NCI-H748 treated with DMSO at 0.1 percent for 48 hours (cell line): ENCODE measurements at places on chromosomes 2 and 18.

DNA sequence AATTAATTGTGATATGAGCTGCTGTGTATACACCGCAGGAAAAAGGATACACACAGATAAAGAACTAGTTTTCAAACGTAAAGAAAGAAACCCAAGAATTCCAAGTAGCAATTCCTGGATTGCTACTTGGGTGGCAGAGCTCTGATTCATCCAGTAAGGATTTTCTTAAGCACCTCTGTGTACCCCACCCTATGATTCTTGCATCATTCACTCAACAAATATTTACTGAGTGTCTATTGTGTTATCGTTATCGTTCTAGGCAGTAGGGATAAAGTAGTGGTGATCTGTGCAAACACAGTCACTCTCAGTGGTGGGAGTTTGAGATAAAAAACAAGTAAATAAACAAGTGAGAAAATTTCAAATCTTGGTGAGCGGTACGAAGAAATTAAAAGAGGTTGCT is 4.9 kb upstream of the TMEM200C start:
- peak; percentile 11 for DNase-seq

DNA sequence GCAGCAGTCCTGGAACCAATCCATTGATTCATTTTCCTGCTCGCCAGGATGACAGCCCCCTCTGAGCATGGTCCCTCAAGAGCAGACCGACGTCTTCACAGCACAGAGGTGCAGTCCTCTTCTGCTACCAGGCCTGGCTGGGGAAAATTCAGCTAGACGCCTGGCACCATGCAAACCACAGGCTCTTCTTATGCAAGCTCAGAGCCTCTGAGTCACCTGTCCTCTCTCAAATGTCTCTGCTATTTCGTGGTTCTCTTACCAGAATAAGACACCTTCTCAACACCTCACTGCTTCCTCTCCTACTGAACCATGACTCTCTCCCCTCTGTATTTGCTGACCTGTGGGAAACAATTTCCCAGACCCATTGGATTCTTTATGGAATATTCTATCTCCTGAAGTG is 79.8 kb upstream of the CYRIA start:
- no peak for DNase-seq

- no peak for DNase-seq
Observed at GRCh38 chr2:68771211-68771751, 36.7 kb downstream of the ARHGAP25 start.

GRCh38 chr2:170685591-170685990 is 29.5 kb upstream of the SP5 start:
- DNase-seq = no peak

DNA sequence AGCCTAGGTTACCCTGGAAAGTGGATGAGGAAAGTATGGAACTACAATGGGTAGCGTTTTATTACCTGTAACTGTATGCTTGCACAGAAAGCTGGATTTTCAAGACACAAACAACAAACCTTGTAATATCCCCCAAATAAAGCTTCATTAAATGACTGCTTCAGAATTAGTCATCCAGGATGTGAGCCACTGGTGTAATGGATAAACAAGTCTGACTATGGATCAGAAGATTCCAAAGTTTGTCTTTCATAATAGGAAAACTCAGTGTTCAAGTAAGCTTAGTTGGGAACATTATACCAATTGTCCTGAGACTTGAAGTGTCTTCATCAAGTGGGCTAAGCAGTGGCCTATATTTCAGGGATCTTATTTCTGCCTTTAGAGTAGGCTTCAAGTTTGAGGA is 518.8 kb downstream of the LRP1B start:
- no peak for DNase-seq

- no peak for DNase-seq
Observed at GRCh38 chr18:74252039-74252395, 39.7 kb downstream of the CYB5A start.

DNA sequence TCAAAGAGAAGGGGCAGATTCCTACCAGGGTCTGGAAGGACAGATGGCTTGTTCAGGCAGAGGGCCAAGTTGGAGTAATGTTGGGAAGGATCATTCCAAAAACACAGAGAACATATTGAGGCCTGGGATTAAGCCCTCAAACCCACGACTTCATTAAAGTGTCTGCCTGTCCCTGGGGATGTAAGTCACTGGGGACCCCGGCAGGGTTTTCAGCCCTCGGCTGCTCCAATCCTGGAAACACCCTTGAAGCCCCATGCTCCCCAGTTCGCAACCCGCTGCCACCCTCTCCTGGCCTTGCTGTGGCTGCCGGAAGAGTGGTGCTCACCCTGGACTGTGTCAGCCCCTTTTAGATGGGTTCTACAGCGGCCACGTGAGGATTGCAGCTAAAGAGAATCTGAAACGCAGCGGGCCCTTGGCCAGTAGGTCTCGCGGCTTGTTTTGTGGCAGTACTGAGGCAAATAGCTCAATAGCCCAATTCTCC is 79.9 kb downstream of the EPAS1 start:
- DNase-seq = no peak

GRCh38 chr2:213353419-213353818 is 69.2 kb downstream of the SPAG16 start:
- no peak for DNase-seq

- peak; percentile 18 for DNase-seq
Observed at GRCh38 chr2:143936848-143937722, 582.8 kb downstream of the ZEB2 start.

- no peak for DNase-seq
Observed at GRCh38 chr2:133498662-133499585, 69.3 kb downstream of the NCKAP5 start.

DNA sequence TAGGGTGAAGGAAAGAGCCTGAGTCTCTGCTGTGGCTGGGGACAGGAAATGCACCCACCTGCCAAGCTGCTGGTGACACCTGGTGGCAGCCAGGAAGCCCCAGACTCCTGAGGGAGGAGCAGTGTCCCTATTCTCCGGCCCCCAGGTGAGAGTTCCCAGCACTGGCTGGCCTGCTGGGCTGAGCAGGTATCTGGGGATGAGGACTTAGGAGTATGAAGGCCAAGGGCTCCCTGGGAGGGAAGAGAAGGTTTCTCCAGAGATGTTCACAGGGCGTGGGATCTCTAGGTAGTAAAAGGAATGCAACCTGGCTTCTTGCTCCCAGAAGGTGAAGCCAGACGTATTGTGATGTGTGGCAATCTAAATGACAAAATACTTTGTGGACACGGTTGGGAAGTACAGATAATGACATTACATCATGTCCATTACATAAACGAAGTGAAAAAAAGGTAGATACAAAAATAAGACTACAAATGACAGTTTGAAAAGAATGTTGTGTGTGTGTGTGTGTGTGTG is 75.8 kb upstream of the SLC1A4 start:
- DNase-seq = no peak
